ENCODE measurements at places on chromosomes 4 and X.

- DNase-seq = no peak
Measured at GRCh38 chrX:54166915-54167314, 16.1 kb downstream of the FAM120C start.

DNA sequence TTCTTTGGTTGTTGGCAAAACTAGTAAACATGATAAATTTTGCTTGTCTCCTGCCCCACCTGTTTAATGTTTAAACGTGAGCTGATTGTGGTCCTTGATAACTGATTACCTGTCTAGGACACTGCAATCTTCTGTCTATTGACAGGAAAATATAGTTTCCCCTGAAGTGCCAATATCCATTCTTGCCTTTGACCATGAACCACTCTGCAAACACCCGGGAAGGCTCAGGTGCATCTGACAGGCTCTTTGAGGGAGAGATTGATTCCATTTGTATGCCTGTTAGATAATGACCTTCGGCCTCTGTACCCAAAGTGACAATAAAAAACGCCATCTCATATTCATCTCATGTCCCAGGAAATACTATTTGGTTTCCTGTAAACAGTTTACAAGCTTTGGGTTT lies 453.0 kb downstream of the CENPC start:
- no peak for DNase-seq

DNA sequence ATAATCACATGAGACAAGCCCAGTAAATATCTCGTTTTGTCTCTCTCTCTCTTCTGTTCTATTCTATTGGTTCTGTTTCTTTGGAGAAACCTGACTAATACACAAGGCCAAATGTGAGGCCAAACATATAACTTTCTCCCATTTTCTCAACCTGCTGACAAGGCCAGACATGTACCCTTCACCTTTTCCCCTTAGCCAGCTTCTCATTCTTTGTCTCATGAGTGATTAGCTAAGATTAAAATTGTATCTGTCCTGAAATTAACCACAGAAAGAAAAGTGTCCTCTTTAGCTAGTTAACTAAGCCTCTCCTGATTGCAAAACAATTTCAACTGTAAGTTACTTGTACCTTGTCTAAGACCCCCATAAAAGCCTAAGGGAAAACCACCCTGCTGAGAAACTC lies 18.5 kb upstream of the ADGRA3 start:
- DNase-seq = no peak

GRCh38 chr4:153579872-153580271 lies 104.2 kb upstream of the TLR2 start:
- DNase-seq = no peak

GRCh38 chrX:83658731-83659130 lies 150.6 kb downstream of the POU3F4 start:
- DNase-seq = no peak

- DNase-seq = no peak
Measured at GRCh38 chrX:119095936-119096335, 23.1 kb downstream of the CT47C1 start.

Data from activated CD8-positive, alpha-beta memory T cell treated with anti-CD3 and anti-CD28 coated beads for 4 hours (primary cell).